ENCODE measurements at places on chromosomes 13 and 19. TPM values are rescaled to one million over a fixed set of nuclear protein-coding genes. Genes with fewer than 3 reads are reported as not detected.

The TEX30 gene
- 33.5 TPM for total RNA-seq

The ZNF439 gene
- total RNA-seq: not detected

The ZNF763 gene
- not detected for total RNA-seq

The ZNF888 gene
- 4.1 TPM for total RNA-seq

The CEACAM7 gene
- total RNA-seq: not detected

The IFI30 gene
- total RNA-seq: 14.8 TPM

DNA sequence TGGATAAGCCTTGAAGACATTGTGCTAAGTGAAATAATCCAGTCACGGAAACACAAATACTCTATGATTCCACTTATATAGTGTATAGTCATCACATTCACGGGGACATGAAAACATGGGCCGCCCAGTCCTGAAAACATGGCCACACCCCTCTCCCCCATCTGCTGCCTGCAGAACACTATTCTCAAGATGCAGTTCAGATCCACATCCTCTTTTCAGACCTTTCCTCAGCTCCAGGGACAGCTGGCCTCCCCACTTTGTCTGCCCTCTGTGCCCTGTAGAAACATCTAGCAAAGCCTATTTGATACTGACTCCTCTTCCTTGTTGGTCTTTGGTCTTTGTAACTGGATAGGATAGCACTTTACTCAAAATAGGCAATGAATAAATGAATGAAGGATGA lies 8.3 kb downstream of the RFX2 start:
- no peak for DNase-seq

DNA sequence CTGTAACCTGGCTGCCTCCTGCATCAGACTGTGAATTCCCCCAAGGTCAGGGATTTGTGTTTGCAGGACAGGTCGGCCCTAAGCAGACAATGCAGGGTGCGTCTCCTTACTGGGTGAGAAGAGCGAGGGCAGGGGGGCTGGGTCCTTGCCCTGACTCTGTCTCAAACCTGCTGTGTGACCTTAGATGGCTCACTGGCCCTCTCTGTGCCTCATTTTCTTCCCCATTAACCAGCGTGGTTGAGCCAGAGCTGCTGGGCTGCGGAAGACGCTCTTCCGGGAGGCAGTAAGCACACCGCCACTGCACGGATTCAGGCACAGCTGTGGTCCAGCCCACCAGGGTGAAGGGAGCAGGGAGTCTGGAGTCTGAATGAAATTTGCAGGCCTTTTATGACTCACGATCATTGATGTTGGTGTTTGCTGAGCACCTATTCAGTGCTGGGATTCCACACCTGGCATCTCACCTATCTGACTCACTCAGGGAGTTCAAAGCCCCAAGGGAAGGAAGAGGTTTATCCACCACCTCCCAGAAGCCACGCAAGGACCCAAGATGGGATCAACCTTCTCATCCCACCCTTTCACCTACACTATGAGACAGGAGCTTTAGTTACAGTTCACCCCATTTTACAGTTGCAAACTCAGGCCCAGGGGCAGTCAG lies 2.5 kb downstream of the AKT1S1 start:
- no peak for DNase-seq

- peak; percentile 5 for DNase-seq
These were observed 44.3 kb downstream of the NDFIP2 start for GRCh38 chr13:79525064-79525857.

GRCh38 chr19:51691584-51692428 lies 1.3 kb upstream of the SPACA6 start:
- no peak for DNase-seq

- no peak for DNase-seq
These were observed 121.6 kb upstream of the SPATA13 start for GRCh38 chr13:24038841-24039330.

- no peak for DNase-seq
These were observed 476.4 kb downstream of the UQCRFS1 start for GRCh38 chr19:28736528-28736927.

DNA sequence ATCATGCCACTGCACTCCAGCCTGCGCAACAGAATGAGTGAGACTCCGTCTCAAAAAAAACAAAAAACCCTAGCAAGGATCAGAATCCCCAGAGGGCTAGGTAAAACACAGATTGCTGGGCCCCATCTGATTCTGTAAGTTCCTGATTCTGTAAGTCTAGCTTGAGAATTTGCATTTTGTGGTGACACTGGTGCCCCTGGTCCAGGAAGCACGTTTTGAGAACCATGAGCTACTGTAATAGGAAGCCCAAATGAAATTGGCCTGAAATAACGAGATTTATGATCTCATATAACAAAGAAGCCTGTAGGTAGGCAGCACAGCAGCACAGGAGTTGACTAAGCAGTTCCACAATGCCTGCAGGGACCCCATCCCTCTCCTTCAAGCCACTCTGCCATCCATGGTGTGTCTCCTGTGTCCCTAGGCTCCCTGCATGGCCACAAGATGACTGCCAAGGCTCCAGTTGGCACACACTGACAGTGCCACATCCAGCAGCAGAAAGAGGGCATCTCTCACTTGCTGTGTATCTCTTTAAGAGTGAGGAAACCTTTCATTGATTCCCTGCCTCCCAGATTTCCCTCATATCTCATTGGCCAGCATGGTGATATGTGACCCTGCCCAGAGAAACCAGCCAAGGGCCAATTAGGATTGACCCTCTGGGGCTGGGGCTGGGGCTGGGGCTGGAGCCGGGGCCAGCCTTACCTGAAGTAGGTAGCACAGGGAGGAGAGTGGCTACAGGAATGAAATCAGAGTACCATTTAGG lies 21.7 kb downstream of the SIPA1L3 start:
- DNase-seq: no peak

DNA sequence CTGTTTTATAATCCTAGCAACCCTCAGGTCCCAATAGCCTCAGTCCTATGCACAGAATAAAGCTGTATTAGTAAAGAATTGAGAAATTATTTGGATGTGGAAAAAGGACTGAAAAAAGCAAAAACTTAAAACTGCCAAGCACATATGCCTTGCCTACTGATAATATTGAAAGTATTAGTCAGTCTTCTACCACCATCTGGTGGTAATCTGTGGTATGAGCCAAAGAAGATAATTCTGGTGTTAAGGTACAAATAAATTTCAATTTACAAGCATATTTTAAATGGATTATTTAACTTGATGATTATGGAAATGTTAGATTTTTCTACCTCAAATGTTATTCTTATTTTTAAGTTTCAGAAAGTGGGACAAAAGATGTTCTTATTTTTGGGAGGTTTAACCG lies 460.3 kb upstream of the KLHL1 start:
- peak; percentile 49 for DNase-seq

DNA sequence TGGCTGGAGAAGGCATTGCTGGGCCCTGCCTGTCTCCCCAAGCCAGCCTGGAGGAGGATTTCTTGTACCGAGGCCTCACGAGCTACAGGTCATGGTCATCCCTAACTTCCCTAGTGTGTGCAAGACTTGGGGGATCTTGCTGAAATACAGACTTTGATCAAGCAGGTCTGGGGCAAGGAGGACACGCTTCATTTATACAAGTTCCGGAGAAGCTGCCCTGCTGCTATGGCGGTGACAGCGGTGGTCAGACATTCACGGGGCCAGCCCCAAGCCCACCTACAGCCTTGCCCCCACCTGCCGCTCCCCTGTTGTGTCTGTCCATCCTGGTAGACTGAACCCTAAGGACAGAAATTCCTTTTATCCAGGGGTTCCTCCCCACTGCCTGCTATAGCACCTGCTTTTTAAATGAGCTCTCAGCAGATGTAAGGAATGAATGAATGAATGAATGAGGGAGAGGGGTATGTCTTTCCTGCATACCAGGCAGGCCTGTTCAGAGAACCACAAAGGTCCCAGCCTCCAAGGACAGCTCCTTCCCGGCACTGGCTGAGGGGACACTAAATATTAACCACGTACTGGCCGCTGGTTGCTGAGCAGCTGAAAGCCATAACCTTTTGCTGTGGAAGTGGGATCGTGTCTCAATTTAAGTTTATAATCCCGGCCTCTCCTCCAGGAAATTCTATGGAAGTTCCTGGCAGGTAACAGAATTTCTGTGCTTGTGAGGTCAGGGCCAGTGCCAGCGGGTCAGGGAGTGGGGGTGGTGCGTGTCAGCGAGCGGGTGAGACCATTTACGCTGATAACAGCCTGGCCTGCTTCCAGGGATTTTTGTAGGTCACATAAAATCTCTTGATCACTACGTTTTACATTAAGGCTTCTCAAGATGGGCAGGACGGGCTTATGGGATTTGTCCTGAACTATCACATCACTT lies 27.1 kb downstream of the TSSK6 start:
- no peak for DNase-seq

GRCh38 chr19:46890423-46891170 lies 29.8 kb downstream of the ARHGAP35 start:
- no peak for DNase-seq

DNA sequence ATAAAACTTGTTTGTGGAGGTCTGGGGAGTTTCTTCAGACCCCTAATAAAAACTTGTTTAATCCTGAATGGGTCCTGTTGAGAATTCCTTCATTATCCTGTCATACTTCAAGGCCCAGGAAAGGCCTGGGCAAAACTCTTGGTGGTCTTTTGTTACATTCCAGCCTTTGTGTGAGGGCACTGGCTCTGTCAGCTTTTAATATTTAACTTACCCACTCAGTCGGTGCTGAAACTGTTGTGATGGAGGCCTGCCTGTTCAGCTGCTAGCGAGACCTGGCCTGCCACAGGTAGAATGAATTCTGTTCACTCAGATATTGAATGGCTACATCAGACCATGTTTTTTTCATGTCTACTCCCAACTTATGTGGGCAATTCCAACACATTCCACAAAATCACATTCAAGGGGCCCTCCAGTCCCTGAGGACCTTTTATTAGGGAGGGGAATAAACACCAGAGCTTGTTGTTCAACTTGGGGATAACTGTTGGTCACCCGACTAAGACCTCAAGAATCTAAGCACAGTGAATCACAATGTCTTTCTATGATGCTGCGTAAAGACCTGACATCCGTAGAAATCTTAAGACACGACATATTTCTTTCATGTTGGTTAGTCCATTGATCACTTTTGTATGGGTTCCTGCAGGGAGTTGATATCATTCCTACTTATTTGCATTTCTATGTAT lies 12.5 kb downstream of the NLRP8 start:
- DNase-seq: no peak

DNA sequence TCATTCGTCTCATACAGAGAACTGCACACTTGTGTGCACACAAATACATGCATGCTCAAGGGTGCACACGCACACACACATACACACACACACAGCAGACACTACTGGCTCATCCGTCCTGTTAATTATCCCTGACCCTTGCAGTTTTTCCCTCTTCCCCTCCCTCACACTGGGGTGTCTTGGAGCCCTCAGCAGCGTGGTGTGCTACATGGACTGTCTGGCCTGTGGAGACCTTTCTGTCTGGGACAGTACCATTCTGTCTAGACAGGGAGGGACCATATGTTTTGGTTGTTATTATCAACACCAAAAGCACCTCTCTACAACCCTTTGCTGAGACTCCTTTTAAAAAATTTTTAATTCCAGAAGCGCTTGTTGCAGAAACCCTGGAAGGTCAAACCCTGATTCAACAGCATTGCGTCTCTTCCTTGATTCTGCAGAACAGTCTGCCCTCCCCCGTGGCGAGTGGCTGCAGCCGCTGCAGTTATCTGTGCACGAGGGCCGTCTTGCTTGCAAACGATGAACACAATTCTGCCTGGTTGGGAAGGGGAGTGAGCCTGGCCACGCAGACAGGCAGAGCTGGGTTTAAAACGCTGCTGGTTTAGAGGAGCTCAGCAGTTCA lies 374.0 kb downstream of the IRS2 start:
- peak; percentile 39 for DNase-seq

DNA sequence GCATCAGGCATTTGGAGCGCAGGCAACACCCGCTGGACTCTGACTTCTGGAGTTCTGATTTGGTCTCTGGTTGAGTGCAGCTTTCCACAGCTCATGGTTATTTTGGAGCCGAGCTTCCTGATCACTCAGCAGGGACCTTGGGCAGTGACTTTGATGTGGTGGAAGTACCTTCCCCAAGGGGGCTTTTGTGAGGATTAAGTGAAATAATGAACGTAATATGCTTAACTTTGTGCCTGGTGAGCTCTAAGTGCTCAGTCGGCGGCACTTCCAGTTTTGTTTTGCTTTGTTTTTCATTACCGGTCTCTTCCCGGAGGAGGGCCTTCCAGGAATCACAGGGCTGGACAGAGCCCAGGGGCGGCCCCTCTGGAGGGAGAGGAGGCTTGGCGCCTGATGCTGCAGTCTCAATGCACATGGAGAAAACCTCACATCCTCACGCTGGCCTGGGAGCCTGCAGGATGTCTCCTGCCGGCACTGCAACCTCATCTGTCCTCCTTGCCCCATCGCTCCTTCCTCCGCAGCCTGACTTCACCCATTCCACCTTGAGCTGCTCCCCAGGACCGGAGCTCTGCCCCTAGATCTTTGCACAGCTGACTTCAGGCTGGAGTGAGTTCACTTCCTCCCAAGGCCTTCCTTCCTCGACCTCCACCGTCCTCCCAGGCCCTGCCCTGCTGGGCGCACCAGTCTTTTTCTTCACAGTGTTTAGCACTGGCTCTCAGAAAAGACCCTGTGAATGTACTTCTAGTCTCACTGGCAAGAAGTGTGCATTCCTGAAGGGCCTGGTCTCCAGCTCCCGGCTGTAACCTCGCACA lies 1.5 kb downstream of the PLEKHF1 start:
- no peak for DNase-seq

DNA sequence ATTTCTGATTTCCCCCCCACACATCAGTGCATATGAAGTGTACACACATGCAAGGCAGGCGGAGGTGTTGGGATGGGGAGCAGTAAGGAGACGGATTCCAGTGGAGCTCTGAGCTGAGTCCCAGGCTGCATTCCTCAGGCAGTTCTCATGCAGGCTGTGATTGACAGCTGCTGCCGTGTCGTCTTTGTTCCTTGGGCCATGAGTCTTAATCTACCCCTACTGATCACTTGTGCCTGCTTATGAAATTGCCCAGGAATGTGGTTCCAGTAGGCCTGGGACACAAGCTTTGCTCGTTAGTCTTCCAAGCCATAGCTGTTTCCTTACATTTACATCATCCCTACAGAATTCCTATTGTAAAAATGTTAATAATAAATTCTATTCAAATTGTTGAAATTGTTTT lies 1241.9 kb downstream of the UQCRFS1 start:
- DNase-seq: no peak

DNA sequence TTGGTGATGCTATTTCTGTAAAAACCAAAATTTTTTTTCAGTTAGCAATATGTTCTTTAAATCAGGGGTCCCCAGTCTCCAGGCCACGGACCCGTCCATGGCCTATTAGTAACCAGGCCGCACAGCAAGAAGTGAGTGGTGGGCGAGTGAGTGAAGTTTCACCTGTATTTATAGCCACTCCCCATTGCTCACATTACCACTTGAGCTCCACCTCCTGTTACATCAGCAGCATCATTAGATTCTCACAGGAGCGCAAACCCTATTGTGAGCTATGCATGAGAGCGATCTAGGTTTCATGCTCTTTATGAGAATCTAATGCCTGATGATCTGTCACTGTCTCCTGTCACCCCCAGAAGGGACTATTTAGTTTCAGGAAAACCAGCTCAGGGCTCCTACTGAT lies 58.9 kb upstream of the SLC7A1 start:
- DNase-seq: no peak

DNA sequence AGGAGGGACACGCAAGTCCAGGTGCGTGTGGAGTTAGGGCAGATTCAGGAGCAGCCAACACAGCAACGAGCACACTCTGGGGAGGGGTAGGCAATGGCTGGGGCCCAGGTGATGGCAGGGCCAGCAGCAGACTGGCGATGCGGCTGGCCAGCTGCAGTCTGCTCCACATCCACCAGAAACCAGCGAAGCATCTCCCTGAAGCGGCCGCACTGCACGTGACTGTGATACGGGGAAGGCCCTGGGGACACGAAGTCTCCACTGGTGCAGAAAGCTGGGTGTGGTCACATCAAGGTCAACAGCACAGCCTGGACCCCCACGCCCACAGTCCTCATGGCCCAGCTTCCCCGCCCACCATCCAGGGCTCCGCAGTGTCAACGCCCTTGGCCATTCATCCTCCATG lies 21.3 kb upstream of the EPHX3 start:
- DNase-seq: no peak

Measured in NCI-H460 (cell line).